ENCODE measurements at places on chromosomes 11 and 22.
A peak's percentile ranks its signal among the peaks of the same experiment; 100 is the strongest.

- DNase-seq = no peak
Observed at GRCh38 chr11:1148752-1149180, 9.0 kb upstream of the MUC5AC start.

- no peak for DNase-seq
Observed at GRCh38 chr22:17085277-17086181, 729 bp downstream of the IL17RA start.

GRCh38 chr11:121651257-121651605 lies 198.5 kb upstream of the SORL1-AS1 start:
- DNase-seq = no peak

GRCh38 chr11:90343673-90344072 lies 120.8 kb upstream of the CHORDC1 start:
- no peak for DNase-seq

GRCh38 chr11:30329150-30329940 lies 6.4 kb downstream of the ARL14EP start:
- no peak for DNase-seq

DNA sequence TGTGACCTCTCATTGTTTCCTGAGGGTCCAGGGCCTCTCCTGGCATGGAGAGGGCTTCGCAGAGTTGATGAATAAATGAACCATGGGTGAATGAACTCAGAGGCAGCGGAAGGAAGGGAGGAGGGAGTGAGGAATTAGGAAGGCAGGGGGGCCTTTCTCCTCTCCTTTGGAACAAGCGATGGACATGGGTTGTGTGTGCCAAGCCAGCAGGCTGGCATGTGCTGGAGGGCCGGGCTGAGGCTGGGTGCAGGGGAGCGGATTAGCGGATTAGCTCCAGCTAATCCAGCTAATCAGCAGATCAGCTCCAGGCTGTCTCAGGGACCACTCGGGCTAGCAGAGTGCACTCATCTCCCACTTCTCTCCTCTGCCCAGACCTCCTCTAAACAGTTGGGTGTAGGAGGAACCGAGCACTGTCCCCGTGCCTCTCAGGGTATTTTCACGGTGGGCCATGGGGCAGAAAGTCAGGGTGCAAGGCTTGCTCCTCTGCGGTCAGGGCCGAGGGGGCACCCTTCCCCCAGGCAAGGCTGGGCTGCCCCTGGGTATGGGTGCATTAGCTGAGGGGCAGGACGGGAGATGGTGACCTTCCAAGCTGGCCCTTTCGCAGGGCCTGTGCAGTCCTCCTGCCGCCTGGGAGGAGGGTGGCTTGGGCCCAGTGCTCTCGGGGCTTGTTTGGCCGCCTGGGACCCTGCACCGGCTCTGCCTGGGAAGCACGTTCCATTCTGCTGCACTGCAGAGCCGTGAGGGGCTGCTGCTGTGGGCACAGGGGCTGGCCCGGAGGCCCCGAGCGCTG lies 120.3 kb upstream of the B3GAT1 start:
- DNase-seq = no peak

DNA sequence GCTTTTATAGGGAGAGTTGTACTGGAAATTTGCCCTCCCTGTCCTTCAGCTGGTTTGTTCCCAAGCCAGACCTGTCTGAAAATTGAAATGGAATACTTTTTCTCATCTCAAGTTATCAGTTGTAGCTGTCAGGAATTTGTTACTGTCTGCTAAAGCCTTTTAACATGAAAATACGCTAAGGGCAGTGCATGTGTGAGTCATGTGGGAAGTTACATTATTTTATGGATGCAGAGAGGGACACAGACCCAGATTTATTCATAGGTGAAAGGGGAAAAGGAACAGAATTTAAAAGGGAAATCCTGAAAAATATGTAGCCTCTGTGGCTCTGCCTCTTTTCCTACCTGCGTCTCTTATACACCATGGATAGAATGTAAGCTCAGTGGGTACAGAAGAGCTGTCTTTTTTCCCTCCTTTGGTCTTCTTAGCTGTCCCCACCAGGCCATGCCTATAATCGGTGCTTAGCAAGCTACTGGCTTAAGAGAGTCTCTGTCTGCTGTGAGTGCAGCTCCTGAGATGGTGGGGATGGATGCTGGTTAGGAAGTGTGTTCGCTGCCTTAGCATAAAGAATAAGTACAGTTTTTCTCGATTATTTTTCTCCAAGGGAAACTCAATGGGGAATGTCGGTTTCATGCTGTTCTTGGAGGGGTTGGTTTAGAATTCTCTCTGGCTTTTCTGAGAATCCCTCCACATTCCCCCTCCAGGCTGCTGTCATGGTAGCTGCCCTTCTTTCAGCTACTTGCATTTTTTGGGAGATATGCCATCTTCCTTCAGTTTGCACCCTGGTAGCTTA lies 166.8 kb downstream of the TEAD1 start:
- DNase-seq = no peak

- DNase-seq = no peak
Observed at GRCh38 chr11:43467958-43468357, 109.2 kb downstream of the TTC17 start.

DNA sequence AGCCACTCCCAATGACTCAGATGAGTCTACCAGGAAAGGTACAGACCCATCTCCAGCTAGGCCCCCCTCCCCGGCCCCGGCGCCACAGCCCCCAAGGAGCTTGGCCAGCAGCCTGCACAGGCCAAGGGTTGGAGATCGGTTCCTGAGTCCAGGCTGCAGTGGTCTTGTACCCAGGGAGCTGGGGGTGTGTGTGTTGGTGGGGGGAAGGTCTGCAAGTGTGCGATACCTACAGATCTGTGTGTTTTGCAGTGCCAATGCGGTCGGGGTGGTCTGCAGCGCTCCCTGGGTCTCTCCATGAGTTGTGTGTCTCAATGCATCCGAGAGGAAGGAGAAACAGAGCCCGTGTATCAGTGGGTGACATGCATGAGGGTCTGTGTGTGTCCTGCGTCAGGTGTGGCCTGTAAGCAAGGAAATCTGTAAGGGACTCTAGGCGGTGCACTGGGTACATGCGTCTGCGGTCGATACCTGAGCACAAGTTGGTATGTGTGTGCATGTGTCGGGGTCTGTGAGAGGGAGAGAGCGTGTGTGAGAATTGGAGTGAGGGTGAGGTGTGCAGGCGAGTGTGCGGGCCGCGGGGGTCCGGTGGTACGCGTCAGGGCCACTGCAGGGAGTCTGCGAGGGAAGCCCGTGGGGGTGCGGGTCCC lies 645 bp downstream of the CDC42BPG start:
- no peak for DNase-seq

GRCh38 chr11:113182288-113182687 lies 132.1 kb upstream of the TTC12 start:
- no peak for DNase-seq

DNA sequence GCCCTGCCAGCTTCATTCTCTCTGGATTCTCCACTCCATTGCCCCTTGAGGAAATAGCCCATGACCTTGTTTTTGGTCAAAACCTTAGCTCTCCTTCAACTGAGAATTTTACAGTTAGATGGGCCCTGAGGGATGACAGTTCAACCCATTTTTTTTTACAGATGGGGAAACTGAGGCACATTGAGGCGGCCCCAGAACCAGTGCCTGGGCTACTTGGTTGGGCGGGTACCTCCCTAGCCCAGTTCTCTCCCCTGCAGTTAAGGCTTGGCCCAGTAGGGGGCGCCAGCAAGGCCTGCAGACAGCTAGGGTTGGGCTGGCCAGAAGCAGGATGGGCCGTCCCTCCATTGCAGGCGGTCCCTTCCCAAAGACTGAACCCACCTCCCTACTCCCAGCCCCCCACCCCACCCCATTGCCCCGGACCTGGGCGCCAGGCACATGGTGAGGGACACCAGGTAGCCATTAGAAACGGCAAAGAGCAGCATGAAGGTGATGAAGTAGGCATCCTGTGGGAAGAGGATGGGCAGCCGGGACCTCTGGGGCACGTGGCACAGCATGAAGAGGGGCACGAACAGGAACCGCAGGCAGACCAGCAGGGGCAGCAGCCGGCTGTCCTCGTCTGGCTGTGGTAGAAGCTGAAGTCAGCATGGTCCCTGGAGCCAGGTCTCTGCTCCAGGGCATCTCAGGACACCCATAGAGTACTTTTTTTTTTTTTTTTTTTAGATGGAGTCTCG lies 7.6 kb downstream of the SLC29A2 start:
- DNase-seq = peak; percentile 19

DNA sequence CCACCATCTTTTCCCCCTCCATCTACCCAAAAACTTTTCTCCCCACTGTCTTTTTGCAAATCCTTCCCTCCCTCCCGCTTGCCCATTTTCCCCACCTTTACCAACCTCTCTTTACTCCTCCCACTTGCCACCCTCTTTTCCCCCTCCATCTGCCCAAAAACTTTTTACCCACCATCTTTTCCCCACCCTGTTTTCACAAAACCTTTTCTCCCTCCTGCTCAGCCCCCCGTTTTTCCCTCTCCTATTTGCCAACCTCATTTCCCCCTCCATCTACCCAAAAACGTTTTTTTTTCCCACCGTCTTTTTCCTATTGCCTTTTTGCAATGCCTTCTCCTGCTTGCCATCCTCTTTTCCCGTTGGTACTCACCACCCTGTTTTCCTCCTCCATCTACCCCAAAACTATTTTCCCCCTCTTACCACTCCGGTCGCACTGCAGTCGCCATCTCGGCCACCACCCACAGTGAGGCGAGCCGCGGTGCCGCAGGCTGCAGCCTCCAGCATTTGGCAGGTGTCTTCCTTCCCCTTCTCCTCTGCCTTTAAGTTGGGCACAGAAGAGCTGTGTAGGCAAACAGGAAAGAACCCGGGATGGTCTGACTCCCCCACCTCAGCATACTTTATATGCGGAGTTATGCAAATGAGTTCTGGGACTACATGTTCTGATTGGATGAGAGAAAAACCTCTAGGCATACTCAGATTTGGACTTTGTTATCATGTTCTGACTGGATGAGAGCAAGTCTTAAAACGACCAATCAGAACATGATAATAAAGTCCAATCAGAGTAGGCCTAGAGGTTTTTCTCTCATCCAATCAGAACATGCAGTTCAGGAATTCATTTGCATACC lies 121.2 kb upstream of the VPREB1 start:
- no peak for DNase-seq

GRCh38 chr11:61138935-61139334 lies 22.3 kb downstream of the VPS37C start:
- DNase-seq = no peak

DNA sequence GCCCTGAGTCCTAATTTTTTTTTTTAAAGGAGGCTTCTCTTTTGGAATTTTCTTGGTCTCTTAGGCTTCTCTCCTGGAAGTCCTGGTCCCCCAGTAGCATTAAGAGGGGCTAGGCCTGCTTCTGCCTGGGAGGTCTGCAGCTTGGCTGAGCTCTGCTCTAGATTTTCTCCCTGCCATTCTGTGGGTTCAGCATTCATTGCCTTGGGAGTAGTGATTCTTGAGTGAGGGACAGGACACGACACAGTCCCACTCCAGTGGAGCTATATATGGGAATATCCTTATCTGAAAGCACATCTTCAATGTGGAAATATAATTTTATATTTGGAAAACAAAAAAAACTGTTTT lies 3.7 kb downstream of the IGSF22 start:
- DNase-seq = no peak

Measured in NCI-H774 (cell line).